Aorta (tissue), 5 donors: ENCODE measurements at places on chromosomes 16 and 17. TPM values are rescaled to one million over a fixed set of nuclear protein-coding genes. Genes with fewer than 3 reads are reported as not detected.

Gene LPO
- total RNA-seq, result not detected

Gene TP53TG3C
- total RNA-seq, result not detected

Gene KCNG4
- not detected for total RNA-seq

Gene DNAH17
- 0.21 TPM for total RNA-seq

Gene IRX3
- 1.4 TPM for total RNA-seq

Gene TBC1D3K
- not detected for total RNA-seq

Gene PIMREG
- total RNA-seq, result 0.84 TPM

Gene GALR2
- not detected for total RNA-seq

Gene DHRS7B
- total RNA-seq, result 16.9 TPM

Gene TOX3
- total RNA-seq, result not detected

Gene TMEM88
- total RNA-seq, result 16.0 TPM

Gene KRTAP3-2
- total RNA-seq, result not detected

GRCh38 chr17:10745231-10745630 lies 15.4 kb upstream of the TMEM220 start:
- no peaks in the 10 kb centered on the region for H3K27me3 ChIP-seq
- DNase-seq, result no peak
- H3K4me3 ChIP-seq, result no peak overlapping the region

GRCh38 chr17:76383546-76384221 lies 725 bp upstream of the SPHK1 start:
- no peaks in the 10 kb centered on the region for H3K36me3 ChIP-seq
- peak; percentile 90 for DNase-seq
- peak overlapping the region; percentile 39 for H3K4me3 ChIP-seq
- no peaks in the 10 kb centered on the region for H3K4me1 ChIP-seq

DNA sequence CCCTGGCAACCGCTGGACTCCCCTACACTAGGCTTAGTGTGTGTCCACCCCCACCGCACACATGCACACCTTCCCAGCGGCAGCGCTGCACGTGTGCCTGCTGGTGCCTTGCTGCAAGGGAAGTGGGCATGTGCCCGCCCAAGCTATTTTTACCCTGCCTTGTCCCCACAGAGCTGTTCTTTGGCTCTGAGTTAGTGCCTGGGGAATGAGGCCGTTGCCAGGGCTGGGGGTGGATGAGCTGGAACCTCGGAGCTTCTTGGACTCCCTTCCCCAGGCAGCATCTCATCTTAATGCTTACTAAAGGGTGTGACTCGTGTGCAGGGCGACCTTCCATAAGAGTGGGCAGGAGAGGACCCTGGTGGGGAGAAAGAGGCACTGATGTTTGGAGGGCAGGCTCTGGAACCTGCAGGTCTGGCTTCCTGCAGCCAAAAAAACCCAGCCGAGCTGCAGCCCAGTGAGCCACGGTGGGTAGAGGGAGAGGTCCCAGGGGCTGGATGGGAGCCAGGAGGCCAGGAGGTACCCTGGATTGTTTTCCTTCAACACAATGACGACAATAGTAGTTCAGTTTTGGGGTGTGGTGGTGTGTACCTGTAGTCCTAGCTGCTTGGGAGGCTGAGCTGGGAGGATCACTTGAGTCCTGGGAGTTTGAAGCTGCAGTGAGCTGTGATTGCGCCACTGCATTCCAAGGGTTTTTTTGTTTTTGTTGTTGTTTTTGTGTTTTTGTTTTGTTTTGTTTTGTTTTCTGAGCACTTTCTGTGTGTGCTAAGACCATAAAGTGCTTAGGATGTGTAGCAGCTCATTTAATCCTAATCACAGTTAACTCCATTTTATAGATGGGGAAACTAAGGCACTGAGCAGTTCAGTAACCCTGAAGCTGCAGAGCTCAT lies 119.1 kb downstream of the RAB11FIP4 start:
- peak; percentile 66 for DNase-seq
- no peaks in the 10 kb centered on the region for H3K27me3 ChIP-seq
- H3K4me1 ChIP-seq, result no peaks in the 10 kb centered on the region
- H3K27ac ChIP-seq, result no peak overlapping the region

DNA sequence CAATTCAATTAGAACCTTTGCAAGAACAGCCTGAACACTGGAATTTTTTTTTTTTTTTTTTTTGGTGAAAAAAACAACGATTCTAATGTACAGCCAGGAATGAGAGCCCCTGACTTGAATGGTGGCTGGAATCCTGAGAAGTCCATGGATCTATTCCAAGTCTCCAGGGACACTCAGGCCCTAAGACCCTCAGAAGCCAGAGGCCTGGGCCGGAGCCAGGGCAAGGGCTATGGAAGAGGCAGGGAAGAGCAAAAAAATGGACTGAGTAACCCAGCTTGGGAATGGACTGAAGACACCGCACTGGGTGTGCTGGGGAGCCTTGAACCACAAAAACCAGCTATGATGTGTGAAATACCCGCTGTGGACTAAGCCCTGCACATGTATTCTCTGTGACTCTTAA lies 60.3 kb upstream of the LHX1 start:
- no peaks in the 10 kb centered on the region for H3K27me3 ChIP-seq
- no peak overlapping the region for H3K4me3 ChIP-seq
- DNase-seq, result no peak
- H3K36me3 ChIP-seq, result no peaks in the 10 kb centered on the region

GRCh38 chr17:82065193-82065637 lies 389 bp downstream of the DUS1L start:
- H3K36me3 ChIP-seq, result peaks cover 4% of the 10 kb centered on the region
- H3K4me1 ChIP-seq, result no peaks in the 10 kb centered on the region
- peak overlapping the region; percentile 23 for H3K27ac ChIP-seq
- no peak for DNase-seq
- peak overlapping the region; percentile 60 for H3K4me3 ChIP-seq

- no peaks in the 10 kb centered on the region for H3K36me3 ChIP-seq
- no peak overlapping the region for H3K4me3 ChIP-seq
- no peaks in the 10 kb centered on the region for H3K27me3 ChIP-seq
- H3K4me1 ChIP-seq, result no peaks in the 10 kb centered on the region
- no peak overlapping the region for H3K27ac ChIP-seq
Observed at GRCh38 chr16:56931271-56931891, 561 bp upstream of the HERPUD1 start.

- H3K27me3 ChIP-seq, result no peaks in the 10 kb centered on the region
- H3K27ac ChIP-seq, result no peak overlapping the region
- no peaks in the 10 kb centered on the region for H3K36me3 ChIP-seq
- no peak for DNase-seq
Observed at GRCh38 chr16:62038646-62039045, 2.4 kb upstream of the CDH8 start.

DNA sequence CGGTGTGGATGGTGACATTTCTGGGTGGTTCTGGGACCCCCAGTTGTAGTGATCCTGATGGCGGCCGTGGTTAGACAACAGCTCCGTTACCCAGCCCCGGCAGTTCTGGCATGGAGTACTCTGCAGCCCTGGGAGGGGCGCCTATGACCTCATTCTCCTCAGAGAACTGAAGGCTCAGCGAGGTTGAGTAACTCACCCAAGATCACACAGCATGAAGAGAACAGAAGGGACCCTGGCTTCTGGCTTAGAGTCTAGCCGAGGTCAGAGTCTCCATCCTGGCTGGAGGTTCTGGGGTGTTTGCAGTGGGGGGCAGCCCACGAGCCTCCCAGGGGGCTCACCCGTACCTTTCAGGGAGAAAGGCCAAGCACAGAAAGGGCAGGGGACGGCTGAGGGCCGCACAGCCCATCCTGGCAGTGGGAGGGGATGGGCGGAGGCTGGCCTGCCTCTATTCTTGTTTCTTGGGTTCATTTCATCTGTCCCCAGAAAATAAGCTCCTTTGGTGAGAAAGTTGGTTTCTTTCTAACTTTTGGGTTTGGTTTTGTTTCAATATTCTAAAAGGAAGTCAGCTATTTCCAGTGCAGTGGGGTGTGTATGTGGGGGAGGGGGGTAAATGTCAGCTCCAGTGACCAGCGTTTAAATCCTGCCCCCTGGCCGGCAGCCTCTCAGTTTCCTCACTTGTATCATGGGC lies 13.2 kb downstream of the ZFPM1 start:
- H3K27ac ChIP-seq, result no peak overlapping the region
- H3K36me3 ChIP-seq, result no peaks in the 10 kb centered on the region
- no peaks in the 10 kb centered on the region for H3K4me1 ChIP-seq
- no peaks in the 10 kb centered on the region for H3K27me3 ChIP-seq
- DNase-seq, result no peak

GRCh38 chr17:55706808-55707773 lies 15.6 kb downstream of the TMEM100 start:
- no peaks in the 10 kb centered on the region for H3K27me3 ChIP-seq
- no peak overlapping the region for H3K27ac ChIP-seq
- no peak for DNase-seq
- no peak overlapping the region for H3K4me3 ChIP-seq

- H3K27me3 ChIP-seq, result no peaks in the 10 kb centered on the region
- no peak for DNase-seq
- no peaks in the 10 kb centered on the region for H3K4me1 ChIP-seq
- H3K27ac ChIP-seq, result no peak overlapping the region
- no peak overlapping the region for H3K4me3 ChIP-seq
Observed at GRCh38 chr17:72693956-72694355, 398.5 kb downstream of the SLC39A11 start.

- no peaks in the 10 kb centered on the region for H3K4me1 ChIP-seq
- H3K27me3 ChIP-seq, result no peaks in the 10 kb centered on the region
- no peaks in the 10 kb centered on the region for H3K36me3 ChIP-seq
Observed at GRCh38 chr16:72645538-72645937, 402.4 kb downstream of the ZFHX3 start.

GRCh38 chr16:20920091-20920490 lies 19.5 kb downstream of the LYRM1 start:
- no peak for DNase-seq
- H3K27ac ChIP-seq, result no peak overlapping the region
- H3K4me1 ChIP-seq, result no peaks in the 10 kb centered on the region
- H3K4me3 ChIP-seq, result no peak overlapping the region
- H3K36me3 ChIP-seq, result no peaks in the 10 kb centered on the region

- no peaks in the 10 kb centered on the region for H3K36me3 ChIP-seq
- no peak overlapping the region for H3K27ac ChIP-seq
Observed at GRCh38 chr17:51365090-51365489, 104.7 kb downstream of the UTP18 start.

DNA sequence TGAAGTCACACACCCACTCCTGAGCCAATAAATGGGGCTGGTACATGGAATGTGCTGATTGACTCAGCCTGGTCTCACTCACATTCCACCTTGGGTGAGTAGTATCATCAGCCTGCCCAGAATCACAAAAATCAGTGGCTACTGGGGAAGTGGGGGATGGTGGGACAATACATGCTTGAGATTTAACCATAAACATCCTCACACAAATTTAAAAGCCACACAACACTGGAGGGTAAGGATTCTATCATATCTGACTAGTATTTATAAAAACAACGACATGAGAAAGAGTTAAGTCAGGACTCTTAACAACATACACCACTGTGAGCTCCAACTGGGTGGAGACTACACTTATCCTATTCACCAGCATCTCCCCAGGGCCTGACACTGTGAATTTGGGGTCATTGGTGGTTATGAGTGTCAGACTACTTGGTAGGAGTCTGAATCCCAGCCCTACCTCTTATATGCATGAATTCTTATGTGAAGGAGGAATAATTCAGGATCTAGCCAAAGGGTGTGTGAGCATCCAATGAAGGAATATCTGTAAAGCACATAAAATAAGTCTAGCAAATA lies 26.0 kb upstream of the IRX6 start:
- no peaks in the 10 kb centered on the region for H3K27me3 ChIP-seq
- no peaks in the 10 kb centered on the region for H3K36me3 ChIP-seq
- no peak overlapping the region for H3K4me3 ChIP-seq
- no peaks in the 10 kb centered on the region for H3K4me1 ChIP-seq
- H3K27ac ChIP-seq, result no peak overlapping the region

GRCh38 chr16:85202631-85203461 lies 90.6 kb upstream of the CIBAR2 start:
- no peaks in the 10 kb centered on the region for H3K4me1 ChIP-seq
- peak; percentile 92 for DNase-seq
- H3K27me3 ChIP-seq, result no peaks in the 10 kb centered on the region
- no peaks in the 10 kb centered on the region for H3K36me3 ChIP-seq

- H3K4me3 ChIP-seq, result no peak overlapping the region
- DNase-seq, result no peak
- H3K27ac ChIP-seq, result no peak overlapping the region
- H3K27me3 ChIP-seq, result no peaks in the 10 kb centered on the region
- H3K36me3 ChIP-seq, result no peaks in the 10 kb centered on the region
Observed at GRCh38 chr16:46911038-46911437, 26.9 kb downstream of the GPT2 start.

- no peaks in the 10 kb centered on the region for H3K4me1 ChIP-seq
- H3K36me3 ChIP-seq, result no peaks in the 10 kb centered on the region
- H3K27me3 ChIP-seq, result no peaks in the 10 kb centered on the region
- no peak overlapping the region for H3K27ac ChIP-seq
Observed at GRCh38 chr17:49290690-49291359, 60.2 kb upstream of the PHOSPHO1 start.

- peak overlapping the region; percentile 88 for H3K27ac ChIP-seq
- peak; percentile 96 for DNase-seq
- peak overlapping the region; percentile 49 for H3K4me3 ChIP-seq
- no peaks in the 10 kb centered on the region for H3K36me3 ChIP-seq
- H3K27me3 ChIP-seq, result no peaks in the 10 kb centered on the region
- H3K4me1 ChIP-seq, result no peaks in the 10 kb centered on the region
Observed at GRCh38 chr16:68084504-68085258, 489 bp upstream of the NFATC3 start.

DNA sequence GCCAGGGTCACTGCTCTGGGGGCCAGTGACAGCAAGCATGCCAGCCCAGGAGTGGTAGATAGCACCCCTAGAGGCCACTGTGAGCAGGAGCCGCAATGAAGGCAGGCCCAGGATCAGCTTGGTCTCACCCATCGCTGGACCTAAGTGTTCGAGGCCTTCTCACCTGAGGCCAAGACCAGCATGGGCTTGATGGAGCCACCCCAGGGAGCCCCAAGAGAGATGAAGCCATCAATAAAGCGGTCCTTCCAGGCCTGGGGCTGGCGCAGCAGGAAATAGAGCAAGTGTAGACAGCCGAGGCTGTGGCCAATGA lies 1.8 kb downstream of the LCAT start:
- no peaks in the 10 kb centered on the region for H3K27me3 ChIP-seq
- no peaks in the 10 kb centered on the region for H3K4me1 ChIP-seq
- no peak overlapping the region for H3K27ac ChIP-seq
- H3K4me3 ChIP-seq, result no peak overlapping the region
- peak; percentile 78 for DNase-seq

DNA sequence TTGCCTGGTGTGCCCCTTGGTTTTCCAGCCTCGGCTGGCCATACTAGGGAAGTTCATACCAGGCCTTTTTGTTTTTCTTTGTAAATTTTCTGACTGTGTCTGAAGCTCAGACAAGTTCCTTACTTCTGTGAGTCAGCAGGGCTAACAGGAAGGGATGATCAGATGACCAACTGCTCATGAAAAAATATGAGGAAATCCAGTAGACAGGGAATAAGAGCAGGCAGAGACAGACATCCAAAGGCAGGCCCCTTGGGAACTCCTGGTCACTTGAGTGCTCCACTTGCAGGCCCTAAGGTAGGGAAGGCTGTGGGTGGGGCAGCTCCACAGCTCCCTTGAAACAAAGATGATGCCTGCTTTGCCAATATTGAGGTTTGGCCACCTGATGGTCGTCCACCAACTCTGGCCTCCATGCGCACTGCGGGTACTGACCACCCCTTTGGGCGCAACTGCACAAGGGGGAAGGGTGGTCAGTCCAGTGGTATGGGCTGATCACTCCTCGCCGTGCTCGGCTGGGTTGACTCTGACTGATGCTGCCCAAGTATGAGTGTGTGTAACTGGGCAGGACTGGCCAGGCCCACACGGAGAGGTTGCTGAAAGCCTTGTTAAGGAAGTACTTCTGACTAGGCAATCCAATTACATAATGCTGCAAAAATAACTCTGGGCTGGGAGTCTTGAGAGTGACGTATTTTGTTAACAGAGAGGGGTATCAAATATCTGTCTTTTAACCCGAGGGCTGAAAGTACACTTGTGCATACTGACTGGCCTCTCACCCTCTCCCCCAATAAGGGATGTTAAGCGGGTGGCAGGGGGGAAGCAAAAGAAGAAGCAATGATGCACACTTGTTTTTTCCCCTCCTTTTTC lies 20.8 kb upstream of the ZFHX3 start:
- DNase-seq, result peak; percentile 95
- H3K4me1 ChIP-seq, result peaks cover 4% of the 10 kb centered on the region
- no peaks in the 10 kb centered on the region for H3K27me3 ChIP-seq
- H3K36me3 ChIP-seq, result no peaks in the 10 kb centered on the region
- H3K4me3 ChIP-seq, result no peak overlapping the region
- H3K27ac ChIP-seq, result peak overlapping the region; percentile 99
